Stomach (tissue), 19 donors: ENCODE measurements at places on chromosomes 12 and 14.

DNA sequence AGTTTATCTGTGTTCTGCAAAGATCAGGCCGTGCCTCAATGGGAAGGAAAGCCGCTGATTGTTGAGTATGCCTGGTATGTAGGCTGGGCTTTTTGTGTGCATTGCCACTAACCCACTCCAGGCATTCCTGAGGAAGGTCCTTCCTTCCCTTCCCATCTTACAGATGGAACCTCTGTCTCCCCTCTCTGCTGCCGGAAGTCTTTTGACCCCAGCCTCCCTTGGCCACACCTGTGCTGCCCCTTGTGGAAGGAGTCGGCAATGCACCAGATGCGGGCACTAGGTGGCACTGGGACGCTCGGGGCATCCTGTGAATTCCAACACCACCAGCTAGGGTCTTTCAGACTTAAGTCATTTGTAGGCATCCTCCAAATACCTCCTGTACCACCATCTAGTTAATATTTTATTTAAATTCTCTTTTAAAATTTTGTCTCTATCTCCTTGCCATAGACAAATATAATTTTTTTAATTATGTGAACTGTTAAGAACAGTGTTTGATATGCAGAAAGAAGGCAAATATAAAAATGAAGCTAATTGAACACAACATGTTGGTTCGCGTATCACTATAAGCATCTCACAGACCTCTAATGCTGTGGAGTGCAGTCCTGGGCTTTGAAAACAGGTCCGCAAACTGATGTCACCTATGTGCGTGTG is 99.6 kb downstream of the RIN3 start:
- H3K36me3 ChIP-seq = no peaks in the 10 kb centered on the region
- H3K27ac ChIP-seq = no peak overlapping the region
- DNase-seq = no peak
- H3K4me3 ChIP-seq = no peak overlapping the region
- peaks cover 19% of the 10 kb centered on the region for H3K4me1 ChIP-seq

DNA sequence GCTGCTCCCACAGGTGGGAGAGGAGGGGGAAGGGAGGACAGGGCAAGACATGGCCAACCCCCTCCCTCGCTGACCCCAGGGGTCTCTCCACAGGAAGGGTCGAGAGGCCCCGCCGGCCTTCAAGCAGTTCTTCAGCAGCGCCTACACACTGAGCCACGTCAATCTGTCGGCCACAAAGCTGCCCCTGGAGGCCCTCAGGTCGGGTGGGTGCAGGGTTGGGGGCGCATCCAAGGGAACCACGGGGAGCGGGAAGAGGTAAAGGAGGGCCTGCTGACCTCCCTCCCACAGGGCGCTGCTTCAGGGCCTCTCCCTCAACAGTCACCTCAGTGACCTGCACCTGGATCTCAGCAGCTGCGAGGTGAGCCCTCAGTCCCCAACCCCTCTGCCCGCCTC is 6.1 kb downstream of the CARMIL3 start:
- H3K36me3 ChIP-seq = no peaks in the 10 kb centered on the region
- peaks cover 9% of the 10 kb centered on the region for H3K4me1 ChIP-seq
- DNase-seq = no peak
- peaks cover 46% of the 10 kb centered on the region for H3K27me3 ChIP-seq

DNA sequence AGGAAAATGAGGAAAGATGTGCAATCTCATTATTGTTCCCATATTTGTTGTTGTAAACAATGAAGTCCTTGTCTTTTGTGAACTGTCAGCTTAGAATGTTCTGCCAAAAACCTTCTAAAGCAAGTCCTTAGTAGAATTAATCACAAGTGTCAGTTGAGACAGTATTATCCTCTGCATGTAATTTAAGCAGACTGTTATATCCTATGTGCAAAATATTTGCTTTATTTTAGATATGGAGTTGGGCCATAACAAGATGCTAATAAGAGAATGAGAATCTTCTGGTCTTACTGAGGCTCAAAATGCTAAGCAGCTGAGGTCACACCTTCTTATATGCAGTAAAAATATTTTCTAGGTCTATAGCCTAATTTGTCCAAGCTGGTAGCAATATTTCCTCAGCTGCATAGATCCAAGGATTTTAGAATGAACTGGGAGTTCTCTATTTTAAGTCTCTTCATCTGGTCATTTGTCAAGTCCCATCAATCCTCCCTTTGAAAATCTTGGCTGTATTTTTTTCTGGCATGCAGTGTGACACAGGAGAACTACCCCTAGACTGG is 222.3 kb upstream of the NAV3 start:
- H3K27me3 ChIP-seq = no peaks in the 10 kb centered on the region
- H3K4me1 ChIP-seq = no peaks in the 10 kb centered on the region
- no peak for DNase-seq
- H3K4me3 ChIP-seq = no peak overlapping the region
- H3K27ac ChIP-seq = no peak overlapping the region

DNA sequence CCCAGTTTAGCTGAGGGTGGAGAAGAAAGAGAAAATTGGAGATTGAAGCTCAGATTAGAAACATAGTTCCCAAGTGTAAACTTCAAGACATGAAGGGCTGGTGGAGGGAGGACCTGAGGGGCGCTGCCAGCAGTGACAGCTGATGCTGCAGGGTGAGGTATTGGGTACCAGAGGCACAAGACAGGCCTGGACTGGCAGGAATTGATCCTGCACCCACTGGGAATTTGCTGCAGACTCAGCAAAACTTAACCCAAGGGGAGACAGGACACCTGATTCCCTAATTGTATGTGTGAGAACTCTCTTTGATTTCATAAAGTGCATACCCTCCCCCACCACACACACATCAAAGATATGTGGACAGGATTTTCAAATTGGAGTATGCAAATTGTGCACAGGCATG is 11.6 kb downstream of the PTPRR start:
- H3K27ac ChIP-seq = no peak overlapping the region
- H3K4me3 ChIP-seq = no peak overlapping the region
- DNase-seq = no peak
- no peaks in the 10 kb centered on the region for H3K27me3 ChIP-seq

DNA sequence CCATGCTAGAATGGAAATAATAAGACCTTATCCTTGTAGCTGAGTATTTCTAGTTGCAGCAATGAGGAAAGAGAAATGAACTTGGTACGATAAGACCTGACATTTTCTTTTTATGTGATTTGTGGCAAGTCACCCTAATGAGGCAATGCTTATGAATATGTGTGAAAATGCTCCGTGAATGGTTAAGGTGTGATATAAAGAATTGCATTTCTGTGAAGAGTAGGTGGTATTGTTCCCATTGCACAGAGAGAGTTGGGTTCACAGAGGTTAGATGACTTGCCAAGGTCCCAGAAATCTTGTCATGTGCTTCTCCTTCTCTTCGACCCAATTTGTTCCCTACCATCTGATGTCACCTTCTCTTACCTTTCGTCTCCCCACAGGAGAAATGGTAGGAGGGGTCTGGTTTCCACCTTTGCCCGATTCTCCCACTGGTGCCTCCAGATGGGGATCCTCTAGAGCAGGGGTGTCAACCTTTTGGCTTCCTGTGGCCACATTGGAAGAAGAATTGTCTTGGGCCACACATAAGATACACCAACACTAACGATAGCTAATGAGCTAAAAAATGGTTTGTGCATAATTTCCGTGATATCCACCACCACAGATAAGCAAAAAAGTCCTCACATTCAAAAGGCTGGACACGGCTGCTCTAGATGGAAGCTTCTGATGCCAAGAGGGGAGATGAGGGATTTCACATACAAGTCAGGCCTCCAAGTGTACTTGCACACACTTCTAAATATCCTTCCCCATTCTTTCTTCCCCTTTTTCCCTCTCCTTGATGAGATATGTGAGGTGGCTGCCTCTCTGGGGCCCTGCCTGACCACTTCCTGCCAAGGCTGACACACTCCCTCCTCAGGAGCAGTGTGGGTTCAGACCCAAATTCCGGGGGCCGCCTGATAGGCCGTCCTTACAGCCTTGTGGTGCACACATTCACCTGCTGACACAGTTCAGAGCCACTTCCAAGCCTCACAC is 96.1 kb downstream of the PLXNC1 start:
- no peak for DNase-seq
- no peak overlapping the region for H3K27ac ChIP-seq
- no peak overlapping the region for H3K4me3 ChIP-seq
- H3K27me3 ChIP-seq = no peaks in the 10 kb centered on the region
